ENCODE measurements at places on chromosomes 6 and 20.

- no peak for DNase-seq
Measured at GRCh38 chr6:35926509-35927215, 5.8 kb upstream of the SRPK1 start.

GRCh38 chr6:98203170-98203806 is 631.1 kb upstream of the POU3F2 start:
- no peak for DNase-seq

DNA sequence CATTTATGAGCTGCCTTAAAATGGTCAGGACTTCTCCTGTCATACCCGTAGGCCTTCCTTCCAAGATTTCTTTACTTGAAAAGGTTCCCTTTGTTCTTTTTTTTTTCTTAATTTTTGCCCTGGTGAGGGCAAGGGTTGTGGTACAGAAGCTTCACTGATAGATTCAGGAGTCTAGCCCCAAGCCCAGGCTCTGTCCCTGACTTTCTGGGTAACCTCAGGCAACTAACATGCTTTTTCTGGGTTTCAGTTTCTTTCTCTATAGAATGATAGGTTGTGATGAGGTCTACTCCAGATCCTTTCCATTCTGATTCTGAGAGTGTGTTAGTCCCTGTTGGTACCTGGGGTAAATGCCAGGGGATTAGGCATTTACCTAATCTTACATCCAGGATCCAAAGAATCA is 21.2 kb downstream of the SNPH start:
- no peak for DNase-seq

GRCh38 chr6:154202339-154202738 is 154.3 kb downstream of the IPCEF1 start:
- no peak for DNase-seq

DNA sequence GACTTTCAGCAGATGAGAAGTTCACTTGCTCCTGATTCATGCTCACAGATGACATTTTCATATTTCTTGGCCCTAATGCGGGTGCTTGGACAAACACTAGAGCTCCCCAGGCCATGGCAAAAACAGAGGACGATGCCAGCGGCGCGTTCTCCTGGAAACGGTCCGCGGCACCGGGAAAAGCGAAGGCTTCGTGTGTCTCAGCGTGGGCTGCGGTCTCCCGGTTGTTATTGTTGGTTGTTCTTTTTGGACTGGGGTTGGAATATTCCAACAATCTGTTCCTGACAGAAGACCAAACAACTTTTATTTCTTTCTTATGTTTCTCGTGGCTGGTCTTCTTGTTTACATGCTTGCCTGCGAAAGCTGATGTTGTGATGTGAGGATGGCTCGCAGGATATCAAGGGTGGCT is 46.8 kb upstream of the NEDD9 start:
- DNase-seq, result no peak

- no peak for DNase-seq
Measured at GRCh38 chr20:10857352-10858070, 183.7 kb upstream of the JAG1 start.

All from esophagus squamous epithelium (tissue), 5 donors.